ENCODE measurements at places on chromosomes 2 and 18. TPM values are rescaled to one million over a fixed set of nuclear protein-coding genes. Genes with fewer than 3 reads are reported as not detected.

GRCh38 chr2:9327873-9328352 is 95.4 kb downstream of the ITGB1BP1 start:
- no peak for DNase-seq

DNA sequence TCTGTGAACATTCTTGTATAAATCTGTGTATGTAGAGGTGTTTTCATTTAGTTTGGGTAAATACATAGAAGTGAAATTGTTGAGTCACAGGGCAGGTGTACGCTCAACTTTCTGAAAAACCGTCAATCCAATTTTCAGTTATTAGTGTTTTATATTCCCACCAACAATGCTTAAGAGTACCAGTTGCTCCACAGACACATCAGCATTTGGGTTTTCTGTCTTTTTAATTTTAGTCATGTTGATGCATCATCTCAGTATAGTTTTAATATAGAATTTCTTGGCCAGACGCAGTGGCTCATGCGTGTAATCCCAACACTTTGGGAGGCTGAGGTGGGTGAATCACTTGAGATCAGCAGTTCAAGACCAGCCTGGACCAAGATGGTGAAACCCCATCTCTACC is 3.2 kb upstream of the GNLY start:
- DNase-seq = no peak

GRCh38 chr2:180524499-180524898 is 455.9 kb upstream of the UBE2E3 start:
- no peak for DNase-seq

DNA sequence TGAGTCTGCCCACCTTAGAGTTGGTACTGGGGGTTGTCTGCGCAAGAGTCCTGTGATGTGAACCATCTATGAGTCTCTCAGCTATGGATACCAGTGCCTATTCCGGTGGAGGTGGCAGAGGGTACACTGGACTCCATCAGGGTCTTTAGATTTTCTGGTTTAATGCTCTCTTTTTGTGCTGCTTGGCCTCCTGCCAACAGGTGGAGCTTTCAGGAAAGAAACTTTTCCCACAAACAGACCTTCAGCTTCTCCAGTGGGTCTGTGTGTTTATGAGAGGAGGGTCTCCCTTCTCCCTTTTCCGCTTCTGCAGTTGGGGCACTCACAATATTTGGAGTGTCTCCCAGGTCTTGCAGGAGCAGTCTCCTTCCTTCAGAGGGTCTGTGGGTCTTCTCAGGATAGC is 1721.9 kb upstream of the SLC39A10 start:
- DNase-seq = no peak

DNA sequence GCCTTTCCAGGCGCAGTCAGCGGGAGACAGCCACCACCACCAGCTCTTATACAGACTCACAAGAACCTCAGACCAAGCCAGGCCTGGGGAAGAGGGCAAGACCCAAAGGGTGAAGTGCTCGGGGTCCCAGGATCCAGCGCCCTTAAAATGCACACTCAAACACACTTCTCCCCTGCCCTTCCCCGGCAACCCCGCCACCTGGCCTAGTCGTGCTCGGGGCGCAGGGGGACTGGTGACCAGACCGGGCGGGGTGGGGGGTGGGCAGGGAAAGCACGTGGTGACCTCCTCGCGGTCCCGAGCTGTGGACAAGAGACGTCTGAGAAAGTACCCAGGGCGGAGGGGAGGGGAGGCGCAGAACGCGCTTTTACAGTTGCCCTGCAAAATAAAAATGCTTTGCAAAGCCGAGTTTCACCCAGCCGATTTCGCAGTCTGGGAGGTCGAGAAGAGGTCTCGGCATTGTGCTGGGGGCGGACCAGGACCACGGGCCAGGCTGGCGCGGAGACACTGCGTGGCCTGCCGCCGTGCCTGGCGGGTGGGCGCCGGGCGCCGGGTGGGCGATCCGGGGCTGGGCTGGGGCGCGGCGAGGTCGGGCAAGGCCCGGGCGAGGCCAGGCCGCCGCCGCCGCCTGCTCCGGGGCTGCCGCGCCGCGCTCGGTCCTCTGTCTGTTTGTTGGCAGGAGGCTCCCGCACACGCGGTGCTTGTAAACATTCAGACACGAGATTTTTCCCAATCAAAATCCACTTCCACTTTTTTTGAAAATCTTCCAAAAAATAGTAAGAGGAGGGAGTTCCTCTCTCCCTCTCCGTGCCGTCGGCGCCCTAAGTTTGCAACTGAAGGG is 2.0 kb downstream of the BCL11A start:
- no peak for DNase-seq

DNA sequence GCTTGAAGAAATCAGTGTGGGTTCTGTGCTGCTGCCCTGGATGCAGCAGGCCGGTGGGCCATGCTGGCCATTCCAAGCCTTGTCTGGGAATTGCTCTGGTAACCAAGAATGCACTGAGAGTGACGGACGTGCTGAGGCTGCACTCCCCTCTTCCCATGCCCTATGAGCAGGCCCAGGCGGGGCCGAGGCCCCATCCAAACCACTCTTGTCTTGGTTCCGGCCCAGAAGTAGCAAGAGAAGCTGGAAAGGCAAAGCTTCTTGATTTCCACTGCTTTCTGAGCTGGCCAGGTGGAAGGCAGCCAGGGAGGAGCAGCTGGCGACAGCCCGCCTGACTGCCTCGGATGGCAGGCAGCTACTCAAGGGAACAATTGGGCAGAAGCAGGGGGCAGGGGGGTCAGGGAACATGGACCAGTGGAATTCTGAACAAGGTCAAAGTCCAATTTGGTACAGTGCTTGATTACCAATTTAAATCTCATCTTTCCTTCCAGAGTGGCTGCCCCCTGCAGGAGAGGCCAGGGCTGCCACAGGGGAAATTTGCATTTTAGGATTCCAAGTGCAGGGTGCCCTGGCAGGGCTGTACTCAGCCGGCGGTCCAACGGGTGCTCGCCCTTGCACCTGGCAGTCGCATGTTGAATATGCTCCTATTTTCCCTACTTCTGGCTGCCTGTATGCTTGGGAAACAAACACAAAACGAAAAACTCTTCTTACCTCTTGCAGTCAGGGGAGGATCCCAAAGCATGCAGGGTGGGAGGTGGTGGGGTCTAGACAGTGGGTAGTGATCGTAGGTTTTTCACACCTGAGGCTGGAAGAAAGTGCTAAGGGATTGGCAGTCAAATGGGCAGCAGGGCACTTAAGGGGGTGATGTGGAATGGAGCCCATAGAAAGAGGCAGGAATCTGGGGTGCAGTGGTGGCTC is 67.3 kb downstream of the LIPG start:
- DNase-seq = no peak

DNA sequence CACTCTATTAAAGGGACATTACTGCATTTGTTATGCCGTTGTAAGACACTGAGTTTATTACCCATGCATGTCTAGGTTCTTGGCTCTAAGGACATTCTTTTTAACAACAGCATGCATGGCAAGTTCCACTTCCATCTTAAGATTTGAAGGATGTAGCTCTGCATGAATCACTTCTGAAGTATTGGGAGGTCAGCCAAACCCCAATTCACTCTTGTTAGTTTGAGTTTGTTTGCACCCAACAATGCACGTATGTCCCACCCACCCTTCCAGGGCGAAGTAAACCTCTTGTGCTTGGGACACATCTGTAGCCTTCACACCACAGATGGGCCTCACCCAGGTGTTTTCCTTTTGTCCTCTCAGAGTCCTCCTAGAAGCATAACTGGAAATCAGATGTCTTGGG is 5.6 kb upstream of the LAMA3 start:
- no peak for DNase-seq

- no peak for DNase-seq
Measured at GRCh38 chr2:99698896-99699295, 209.1 kb upstream of the REV1 start.

Gene DTYMK
- total RNA-seq = 6.4 TPM

All from right atrium auricular region (tissue), 2 donors.